ENCODE measurements at places on chromosomes 13 and 19.

DNA sequence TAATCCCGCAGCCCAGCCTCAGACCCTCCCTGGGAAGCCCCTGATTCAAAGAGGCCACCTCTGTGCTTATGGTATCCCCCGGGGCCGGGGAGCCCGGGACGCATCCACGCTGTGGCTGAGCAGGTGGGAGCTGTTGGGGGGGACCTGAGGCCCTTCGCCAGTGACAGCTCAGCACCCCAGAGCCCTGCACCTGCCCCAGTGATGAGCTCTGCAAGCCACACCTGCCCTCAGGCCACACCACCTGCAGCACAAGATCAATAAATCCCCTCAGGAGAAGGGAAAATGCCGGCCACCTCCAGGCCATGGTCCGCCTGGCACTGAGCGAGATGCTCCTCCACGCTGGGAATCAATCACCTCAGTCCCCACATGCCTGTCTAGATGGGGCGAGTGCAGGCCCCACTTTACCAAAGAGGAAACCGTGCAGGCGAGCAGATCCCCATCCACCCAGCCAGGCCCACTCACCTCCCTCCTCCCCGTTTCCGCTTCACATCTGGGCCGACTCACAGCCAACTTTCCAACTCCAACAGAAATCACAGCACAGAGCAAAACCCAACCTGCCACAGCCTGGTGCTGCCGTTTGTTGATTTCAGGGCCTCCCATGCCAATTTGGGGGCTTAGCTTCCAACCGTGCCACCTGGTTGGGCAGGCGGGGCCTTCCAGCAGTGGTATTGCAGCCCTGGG lies 12.8 kb downstream of the MOB3A start:
- DNase-seq = no peak

- DNase-seq = no peak
Measured at GRCh38 chr19:19546751-19547162, 8.7 kb downstream of the CILP2 start.

- no peak for DNase-seq
Measured at GRCh38 chr19:35555301-35556005, 8.0 kb downstream of the ATP4A start.

GRCh38 chr13:75417012-75417384 lies 65.0 kb downstream of the TBC1D4 start:
- no peak for DNase-seq

DNA sequence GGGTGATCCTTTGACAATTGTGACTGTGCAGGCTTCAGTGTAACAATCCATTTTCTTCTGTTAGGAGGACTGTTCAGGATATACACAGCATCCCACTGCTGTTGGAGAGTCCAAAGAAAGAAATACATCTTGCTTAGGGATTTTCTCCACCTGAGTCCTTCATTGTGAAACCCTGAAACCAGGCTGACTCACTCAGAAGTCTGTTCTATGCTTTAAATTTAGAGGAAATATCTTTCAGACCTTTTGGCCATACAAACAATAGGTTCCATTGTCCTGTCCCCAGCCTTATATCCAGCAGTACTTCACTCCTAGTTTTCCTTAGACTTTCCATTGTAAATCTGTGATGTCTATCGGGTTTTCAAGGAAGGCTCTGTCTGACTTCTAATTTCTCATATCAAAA lies 379.1 kb downstream of the SUCLA2 start:
- DNase-seq = no peak

- DNase-seq = no peak
Measured at GRCh38 chr13:107205318-107206104, 637.6 kb upstream of the ARGLU1 start.

GRCh38 chr13:38630780-38631179 lies 56.1 kb upstream of the FREM2 start:
- DNase-seq = no peak

DNA sequence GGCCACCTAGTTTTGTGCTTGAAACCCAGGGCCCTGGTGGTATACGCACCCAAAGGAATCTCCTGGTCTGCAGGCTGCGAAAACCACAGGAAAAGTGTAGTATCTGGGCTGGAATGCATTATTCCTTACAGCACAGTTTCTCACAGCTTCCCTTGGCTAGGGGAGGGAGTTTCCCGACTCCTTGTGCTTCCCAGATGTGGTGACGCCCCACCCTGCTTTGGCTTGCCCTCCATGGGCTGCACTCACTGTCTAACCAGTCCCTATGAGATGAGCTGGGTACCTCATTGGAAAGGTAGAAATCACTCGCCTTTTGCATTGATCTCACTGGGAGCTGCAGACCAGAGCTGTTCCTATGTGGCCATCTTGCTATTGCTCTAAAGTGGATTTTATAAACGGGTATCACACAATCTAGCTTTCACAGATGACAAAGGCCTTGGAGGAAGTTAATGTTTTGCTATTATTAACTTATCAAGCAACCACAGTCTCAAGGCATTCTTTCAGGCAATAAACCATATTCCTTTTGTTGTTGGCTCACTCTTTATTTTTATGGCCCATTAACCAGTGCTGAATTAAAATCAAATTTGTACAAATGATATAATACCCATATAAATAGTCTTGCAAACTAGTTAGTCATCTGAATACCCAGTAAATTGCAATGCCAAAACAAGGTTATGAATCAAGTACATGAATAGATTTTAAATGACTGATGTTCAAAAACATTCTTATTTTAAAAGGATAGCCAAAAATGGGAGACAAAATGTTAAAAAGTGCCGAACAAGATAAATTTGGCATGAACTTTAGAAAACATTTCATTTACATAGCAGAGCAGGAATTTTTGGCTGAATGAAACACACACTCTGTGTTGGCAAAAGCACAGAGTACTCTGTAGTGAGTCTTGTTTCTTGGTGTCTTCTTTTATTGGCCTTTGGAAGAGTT lies 475.4 kb upstream of the ARGLU1 start:
- peak; percentile 75 for DNase-seq

GRCh38 chr19:2214251-2214650 lies 21.9 kb downstream of the PLEKHJ1 start:
- no peak for DNase-seq

- DNase-seq = no peak
Measured at GRCh38 chr19:12884926-12885748, 1.9 kb downstream of the KLF1 start.

GRCh38 chr19:18859676-18860301 lies 28.0 kb downstream of the UPF1 start:
- DNase-seq = no peak

Measured in ascending aorta (tissue), 2 donors.